HepG2 (cell line): ENCODE measurements at places on chromosomes 7 and 10.

GRCh38 chr7:26413007-26413691 is 121.5 kb downstream of the SNX10 start:
- no peak for DNase-seq

- DNase-seq, result no peak
Measured at GRCh38 chr7:7309203-7309602, 126.9 kb downstream of the C1GALT1 start.

DNA sequence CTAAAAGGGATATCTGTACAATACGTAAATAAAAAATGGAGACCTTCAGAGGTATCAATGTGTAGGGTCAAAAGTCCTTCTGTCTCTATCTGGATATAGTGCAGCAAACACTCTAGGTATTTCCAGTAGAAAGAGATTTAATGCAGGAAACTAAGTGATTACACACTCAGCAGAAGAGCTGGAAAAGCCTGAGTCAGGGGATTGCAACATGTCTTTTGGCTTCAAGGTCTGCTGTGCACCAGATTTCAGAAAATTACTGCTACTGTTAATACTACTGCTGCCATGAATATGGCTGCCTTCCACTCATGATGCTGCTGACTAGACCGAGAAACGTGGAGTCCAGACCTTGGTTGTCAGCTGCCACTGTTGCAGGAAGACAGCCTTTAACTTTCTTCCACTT is 94.9 kb upstream of the DLX6 start:
- DNase-seq, result peak; percentile 8

- DNase-seq, result no peak
Measured at GRCh38 chr7:104415700-104416099, 87.3 kb downstream of the LHFPL3 start.

DNA sequence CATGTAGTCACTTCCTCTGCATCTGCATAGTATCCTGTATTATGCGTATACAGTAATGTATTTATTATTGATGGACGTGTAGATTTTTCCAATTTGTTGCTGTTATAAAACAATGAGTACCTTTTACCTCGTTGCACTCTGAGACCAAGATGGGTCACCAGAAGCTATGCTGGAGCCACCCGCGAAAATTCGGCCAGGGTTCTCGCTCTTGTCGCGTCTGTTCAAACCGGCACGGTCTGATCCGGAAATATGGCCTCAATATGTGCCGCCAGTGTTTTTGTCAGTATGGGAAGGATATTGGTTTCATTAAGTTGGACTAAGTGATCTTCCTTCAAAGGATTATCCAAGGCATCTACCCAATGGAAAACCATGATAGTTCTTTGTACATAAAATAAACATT is 1.0 kb downstream of the PSMC2 start:
- no peak for DNase-seq

GRCh38 chr7:33639552-33640197 is 265.7 kb upstream of the BMPER start:
- DNase-seq, result no peak

DNA sequence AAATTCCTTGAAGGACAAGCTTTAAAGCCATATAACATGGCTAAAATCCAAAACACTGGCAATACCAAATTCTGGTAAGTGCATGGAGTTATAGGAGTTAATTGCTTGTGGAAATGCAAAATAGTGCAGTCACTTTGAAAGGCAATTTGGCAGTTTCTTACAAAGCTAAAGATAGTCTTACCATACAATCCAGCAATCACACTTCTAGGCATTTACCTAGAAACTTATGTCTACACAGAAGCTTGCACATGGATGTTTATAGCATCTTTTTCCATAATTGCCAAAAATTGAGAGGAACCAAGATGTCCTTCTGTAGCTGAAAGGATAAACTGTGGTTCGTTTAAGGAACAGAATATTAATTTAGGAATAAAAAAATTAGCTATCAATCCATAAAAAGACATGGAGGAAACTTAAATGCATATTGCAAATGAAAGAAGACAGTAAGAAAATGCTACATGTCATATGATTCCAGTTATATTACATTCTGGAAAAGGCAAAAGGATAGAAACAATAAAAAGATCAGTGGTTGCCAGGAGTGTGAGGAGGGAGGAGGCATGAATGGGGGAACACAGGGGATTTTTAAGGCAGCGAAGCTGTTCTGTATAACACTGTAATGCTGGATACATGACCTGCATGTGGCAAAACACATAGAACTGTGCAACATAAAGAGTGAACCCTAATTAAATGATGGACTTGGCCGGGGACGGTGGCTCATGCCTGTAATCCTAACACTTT is 51.9 kb downstream of the GNAT3 start:
- no peak for DNase-seq

DNA sequence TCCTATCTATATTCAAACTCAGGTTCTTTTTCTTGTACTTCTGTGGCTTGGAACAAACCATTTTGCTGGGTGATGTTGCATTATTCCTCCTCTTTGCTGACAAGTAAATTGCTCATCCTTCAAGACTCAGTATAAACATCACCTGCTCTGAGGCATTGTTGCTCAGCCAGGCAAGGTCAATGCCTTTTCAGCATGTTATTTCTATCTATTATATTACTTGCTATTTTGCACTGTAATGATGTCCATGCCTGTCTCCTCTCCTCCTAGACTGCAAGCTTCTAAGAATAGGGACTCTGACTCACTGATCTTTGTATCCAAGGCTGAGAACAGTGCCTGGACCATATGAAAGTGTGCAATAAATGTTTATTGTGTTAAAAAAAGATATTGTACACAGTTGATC is 293.8 kb downstream of the RNLS start:
- no peak for DNase-seq
